ENCODE measurements at places on chromosomes 5 and 9.

DNA sequence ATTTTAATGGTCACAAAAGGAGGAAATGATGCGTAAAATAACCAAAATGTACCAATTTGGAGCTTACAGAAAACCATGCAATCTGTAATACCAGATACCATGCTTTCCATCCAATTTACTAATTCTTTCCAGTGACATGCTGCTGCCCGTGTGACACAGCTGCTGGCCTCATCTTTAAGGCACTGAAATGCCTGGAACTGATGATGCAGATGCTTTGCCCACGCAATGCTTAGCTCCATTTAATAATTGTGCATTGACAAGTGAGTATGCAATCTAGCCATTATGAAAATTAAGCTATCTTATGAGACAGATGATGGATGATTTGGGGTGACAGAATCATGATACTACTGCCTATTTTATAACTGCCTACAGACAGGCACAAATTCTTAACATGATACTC, 169.2 kb upstream of the CTNND2 start:
- DNase-seq = no peak

DNA sequence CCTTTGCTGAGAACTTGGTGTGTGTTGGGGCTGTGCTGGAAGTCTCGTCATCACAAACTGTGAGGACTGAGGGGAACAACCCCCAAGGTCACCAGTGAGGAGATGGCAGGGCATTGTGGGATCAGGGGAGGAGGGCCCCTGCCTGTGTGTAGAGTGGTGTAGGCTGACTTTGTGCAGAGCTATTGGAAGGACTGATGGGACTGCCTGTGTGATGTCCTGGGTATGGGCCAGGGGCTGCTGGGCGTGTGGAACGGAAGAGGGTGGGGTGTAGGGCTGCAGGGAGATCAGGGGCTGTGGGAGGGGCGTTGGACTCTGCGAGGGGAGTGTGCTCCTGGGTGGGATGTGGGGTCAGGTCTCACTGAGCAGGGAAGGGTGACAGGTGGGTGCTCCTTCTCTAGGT, 3.6 kb downstream of the WNK2 start:
- DNase-seq = no peak

GRCh38 chr9:130995086-130996011, 13.6 kb upstream of the LAMC3 start:
- peak; percentile 44 for DNase-seq

DNA sequence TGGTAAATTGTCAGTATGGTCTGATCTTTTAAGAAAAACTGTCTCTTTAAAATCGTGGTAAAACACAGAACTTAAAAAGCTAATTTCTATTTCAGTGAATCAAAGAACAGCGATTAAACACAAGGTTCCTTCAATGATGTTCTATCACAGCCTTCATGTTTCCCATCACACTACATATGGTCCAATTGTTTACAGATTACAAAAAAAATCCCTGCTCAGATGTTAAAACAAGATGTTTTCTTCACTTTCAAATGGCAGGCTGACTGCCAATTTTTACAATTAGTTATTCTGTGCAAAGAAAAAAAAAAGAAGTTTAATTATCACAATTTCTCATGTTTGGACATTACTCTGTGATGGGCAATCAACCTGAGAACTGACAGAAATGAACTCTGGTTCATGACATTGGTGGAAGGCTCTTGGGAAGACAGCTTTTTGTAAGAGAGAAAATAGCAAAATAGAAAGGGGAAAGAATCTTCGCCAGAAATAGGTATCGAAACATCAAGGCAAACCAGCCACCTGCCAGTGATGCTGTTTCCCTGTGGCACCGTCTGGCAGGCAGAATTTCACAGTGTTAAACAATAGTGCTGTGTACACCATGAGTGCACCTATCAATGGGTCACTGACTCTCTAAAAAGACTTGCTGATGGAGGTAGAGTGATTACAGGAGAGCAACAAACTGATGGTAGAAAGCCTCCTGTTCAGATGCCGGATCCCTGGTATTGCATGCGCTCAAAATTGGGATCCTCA, 1020.0 kb upstream of the ARRDC3 start:
- no peak for DNase-seq

- DNase-seq = no peak
These were observed 23.6 kb downstream of the SREK1IP1 start for GRCh38 chr5:64744914-64745313.

DNA sequence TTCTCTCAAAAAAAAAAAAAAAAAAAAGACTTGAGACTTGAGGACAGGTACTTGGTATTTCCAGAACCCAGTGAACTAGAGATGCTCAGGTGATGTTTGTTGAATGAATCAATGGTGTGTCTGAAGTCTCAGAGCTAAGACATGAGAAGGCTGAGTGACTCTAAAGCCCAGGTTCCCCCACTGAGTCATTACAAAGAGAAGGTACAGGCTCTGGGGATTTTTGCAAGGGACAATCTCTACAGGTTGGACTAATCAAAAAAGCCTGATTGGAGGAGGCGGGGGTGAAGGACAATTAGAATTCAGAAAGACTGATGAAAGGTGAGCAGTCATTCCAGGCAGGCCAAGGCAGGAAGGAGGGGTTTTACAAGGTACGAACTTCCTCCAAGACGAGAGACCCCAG, 8.2 kb upstream of the FABP6 start:
- DNase-seq = no peak

DNA sequence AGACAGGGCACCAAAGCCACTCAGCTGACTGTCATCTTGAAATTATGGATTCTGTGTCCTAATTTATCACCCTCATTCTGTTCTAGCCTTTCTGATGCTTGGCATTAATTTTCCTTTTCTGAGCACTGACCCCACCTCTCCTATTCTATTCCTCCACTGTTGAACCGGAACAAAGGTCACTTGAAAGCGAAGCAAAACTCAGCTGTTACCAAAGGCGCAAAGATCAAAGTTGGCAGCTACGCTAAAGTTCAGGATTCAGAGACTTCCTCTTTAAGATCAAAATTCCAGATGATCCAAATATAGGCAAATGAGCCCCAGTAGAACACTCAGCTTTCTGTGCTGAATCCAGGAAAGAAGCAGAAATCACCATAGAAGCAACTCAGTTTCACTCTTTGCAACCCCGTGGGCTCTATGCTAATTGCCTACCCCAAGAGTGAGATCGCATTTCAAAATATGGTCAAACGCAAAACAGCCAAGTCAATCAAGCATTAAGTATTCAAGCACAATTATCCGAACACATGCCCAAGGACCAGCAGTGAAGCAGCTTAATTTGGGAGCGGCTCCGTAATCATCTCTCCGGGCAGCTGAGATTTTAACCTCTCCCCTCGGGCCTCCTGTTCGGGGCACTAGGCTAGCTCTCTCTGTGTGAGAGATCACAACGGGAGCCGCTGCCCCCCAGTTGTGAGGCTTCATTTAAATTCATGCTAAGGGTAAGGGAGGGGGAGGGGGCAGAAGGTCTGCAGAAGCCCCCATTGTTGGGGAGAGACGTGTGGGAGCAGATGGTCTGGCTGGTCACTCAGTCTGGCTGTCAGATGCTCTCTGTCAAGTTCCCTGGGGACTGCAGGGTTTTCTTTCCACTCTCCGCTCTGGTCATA, 288.6 kb downstream of the ELAVL2 start:
- no peak for DNase-seq

- DNase-seq = peak; percentile 8
These were observed 1.1 kb upstream of the SMC2 start for GRCh38 chr9:104092875-104093600.

- no peak for DNase-seq
These were observed 64.2 kb upstream of the ITGA2 start for GRCh38 chr5:52925001-52925400.

DNA sequence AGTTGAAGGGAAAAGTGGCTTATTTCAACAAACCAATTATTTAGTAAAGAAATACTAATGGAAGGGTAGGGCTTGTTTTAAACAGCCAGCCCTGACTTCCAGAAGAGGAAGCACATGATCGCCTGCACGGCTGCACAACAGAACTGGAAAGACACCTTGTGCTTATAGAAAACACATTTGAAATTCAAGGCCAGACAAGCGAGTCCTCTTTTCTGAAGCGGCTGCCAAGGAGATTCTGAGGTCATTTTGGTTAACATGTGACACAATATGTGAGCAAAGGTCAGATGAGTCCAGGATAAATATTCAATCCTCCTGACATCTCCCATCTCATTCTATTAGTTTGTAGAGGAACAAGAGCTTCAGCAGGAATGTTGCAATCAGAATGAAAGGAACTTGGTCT, 461.4 kb upstream of the ST8SIA4 start:
- no peak for DNase-seq

GRCh38 chr5:16883176-16883575, 52.9 kb downstream of the MYO10 start:
- DNase-seq = no peak

GRCh38 chr9:78510035-78510434, 213.1 kb downstream of the PSAT1 start:
- DNase-seq = no peak

- no peak for DNase-seq
These were observed 38.9 kb upstream of the CEP72 start for GRCh38 chr5:573206-573605.

DNA sequence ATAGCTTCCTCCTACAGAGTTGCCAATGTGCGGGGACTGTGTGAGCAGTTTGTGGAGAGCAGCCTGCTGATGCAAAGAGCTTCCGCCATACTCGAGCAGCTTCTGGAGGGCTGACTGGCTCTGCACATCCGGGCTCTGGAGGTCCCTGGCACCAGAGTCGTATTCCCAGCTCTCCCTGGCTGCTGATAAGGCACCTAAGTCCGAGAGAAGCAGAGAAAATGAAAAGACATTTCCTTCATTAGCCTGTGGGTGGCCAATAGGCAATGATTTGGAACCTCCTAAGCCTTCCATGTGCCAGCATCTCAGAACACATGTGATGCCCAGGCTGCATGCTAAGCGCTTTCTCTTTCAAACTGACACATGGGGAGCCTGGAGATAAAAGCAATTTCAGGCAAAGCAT, 94.3 kb downstream of the TSSK1B start:
- no peak for DNase-seq

GRCh38 chr9:16150501-16150900, 597.7 kb downstream of the CCDC171 start:
- peak; percentile 57 for DNase-seq

GRCh38 chr9:92377876-92378275, 26.5 kb downstream of the OGN start:
- no peak for DNase-seq

- no peak for DNase-seq
These were observed 639.3 kb downstream of the MTRR start for GRCh38 chr5:8508231-8508630.

DNA sequence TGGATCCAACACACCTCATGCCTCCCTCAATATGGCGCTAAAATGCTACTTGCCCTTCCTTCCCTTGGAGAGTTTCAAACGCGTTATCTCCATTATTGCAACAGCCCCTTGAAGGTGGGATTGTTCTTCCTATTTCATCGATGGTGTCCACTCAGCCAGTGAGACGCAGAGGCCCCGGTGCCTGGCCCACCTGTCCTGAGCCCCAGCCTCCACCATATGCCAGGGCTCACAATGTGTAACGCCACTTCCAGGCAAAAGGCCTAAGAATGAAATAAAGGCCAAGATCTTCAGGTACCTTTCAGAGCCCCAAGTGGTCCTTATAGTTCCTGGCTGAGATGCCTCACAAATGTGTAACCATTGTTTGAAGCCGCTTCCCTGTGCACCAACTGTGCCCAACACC, 170.7 kb upstream of the PHYKPL start:
- DNase-seq = no peak

GRCh38 chr5:124421584-124421983, 324.9 kb downstream of the ZNF608 start:
- no peak for DNase-seq

DNA sequence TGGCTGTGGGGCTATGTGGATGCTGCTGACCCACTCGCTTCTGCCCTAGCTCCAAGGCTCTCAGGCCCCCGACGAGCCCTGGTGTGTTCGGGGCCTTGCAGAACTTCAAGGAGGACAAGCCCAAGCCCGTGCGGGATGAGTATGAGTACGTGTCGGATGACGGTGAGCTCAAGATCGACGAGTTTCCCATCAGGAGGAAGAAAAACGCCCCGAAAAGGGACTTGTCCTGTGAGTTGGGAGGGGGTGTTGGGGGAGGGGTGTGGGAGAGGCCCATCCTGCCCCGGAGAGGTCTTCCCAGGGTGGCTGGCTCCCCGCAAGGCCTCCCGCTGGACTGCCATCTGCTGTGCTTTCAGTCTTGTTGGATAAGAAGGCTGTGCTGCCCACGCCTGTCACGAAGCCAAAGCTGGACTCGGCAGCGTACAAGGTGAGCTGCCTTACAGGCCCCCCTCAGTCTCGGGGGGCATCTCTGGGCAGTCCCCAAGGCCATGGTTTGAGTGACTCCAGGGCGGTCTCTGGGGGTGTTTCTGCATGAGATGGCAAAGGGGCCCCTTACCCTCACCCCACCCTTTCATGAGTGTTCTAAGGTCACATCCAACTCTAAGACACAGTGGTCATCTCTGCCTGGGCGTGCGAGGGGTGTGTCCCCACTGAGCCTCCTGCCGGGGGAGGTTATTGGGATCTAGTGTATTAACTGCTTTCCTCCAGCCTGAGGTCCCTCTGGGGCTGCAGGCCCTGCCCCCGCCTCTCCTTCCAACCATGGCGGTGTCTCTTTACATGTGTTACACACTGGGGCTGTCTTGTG, 89.5 kb downstream of the PHF2 start:
- no peak for DNase-seq

GRCh38 chr9:137302449-137303150, 529 bp upstream of the NRARP start:
- peak; percentile 50 for DNase-seq

DNA sequence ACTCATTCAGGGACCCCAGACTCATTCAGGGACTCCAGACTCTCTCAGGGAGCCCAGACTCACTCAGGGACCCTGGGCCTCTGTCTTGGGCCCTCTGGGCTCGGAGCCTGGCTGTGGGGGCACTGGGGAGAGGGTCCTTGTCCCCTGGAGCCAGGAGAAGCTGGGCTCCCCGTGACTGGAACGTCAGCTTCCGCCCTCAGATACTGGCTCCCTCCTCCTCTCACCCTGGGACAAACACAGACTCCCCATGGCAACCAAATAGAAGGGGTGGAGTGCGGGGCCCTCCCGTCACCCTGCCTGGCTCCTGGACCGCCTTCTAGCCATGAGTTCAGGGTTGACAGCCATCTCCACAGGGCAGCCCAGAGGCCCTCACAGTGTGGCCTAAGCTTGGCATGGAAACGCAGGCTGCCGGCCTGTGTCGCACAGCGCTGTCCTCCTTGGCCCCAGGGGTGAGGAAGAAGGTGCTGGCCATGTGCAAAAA, 27.6 kb downstream of the ZDHHC11B start:
- peak; percentile 66 for DNase-seq
